ENCODE measurements at places on chromosomes 13 and 19.

DNA sequence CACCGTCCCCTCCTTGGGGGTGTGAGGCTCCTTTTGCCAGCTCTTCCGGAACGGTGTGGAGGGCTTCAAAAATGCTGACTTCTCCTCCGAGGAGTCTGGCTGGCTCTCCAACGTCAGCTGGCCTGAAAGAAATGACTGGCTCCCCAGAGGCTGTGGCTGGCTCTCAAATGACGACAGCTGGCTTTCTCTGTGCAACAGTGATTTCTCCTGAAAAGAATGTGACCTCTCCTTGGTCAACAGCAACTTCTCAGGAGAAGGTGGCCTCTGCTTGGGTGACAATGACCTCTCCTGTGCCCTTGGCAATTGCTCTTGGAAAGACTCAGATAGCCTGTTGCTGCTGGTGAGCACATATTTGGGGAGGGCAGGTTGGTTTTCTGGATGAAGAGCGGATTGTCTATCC lies 29.2 kb downstream of the ONECUT3 start:
- no peak for DNase-seq

DNA sequence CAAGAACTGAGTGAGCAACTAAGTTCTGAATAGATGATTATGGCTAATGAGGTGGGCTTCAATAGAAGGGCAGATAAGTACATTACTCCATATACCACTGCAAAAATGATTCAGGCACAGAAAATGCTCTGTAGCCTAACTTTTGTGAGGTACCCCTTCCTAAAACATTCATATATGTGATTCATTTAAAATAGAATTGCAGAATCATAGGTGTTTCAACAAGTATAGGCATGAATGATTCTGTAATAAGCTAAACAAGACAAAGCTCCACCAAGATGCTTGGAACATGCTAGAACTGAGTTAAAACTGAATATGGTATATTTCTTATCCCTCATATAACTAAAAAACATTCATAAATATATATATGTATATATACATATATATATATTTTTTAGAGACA lies 12.1 kb downstream of the KBTBD7 start:
- DNase-seq, result no peak

- DNase-seq, result no peak
Measured at GRCh38 chr19:19487950-19488874, 27.1 kb downstream of the TSSK6 start.

DNA sequence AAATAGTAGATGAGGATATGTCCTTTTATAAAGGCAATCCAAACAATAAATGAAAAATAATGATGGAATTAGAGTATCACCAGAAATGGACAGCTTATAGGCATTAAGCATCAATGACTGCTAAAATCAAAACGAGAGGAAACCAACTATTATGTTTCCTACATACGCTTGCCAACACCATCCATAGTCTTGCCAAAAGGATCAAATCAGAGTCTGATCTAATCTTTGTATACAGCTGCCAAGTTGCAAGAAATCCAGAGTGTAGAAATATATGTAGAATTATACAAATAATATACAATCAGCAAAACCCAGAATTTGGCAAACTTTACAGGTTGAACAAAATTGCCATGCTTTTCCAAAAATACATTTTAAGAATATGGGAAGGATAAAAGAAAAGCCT lies 1661.6 kb downstream of the SLITRK1 start:
- no peak for DNase-seq
